ENCODE measurements at places on chromosomes 6 and 20. TPM values are rescaled to one million over a fixed set of nuclear protein-coding genes. Genes with fewer than 3 reads are reported as not detected.
A peak's percentile ranks its signal among the peaks of the same experiment; 100 is the strongest.

TP53TG5 gene
- polyA plus RNA-seq, result not detected

DNA sequence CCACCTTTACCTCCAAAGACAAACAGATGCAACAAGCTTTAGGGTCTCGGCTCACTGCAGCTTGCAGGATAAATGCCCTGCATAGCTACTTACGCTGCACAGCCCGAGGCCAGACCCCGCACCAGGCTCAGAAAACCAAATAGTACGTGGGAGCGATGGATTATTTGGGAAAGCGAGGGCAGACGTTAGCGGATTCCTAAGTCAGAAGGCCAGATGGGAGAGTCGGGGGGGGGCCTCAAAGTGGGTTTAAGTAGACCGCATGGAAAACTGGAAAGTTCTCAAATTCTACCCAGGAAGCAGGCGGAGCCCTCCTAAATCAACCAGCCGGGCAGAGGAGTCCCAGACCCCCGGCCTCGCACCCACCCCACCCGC, 382 bp downstream of the SFT2D1 start:
- no peak for DNase-seq

DNA sequence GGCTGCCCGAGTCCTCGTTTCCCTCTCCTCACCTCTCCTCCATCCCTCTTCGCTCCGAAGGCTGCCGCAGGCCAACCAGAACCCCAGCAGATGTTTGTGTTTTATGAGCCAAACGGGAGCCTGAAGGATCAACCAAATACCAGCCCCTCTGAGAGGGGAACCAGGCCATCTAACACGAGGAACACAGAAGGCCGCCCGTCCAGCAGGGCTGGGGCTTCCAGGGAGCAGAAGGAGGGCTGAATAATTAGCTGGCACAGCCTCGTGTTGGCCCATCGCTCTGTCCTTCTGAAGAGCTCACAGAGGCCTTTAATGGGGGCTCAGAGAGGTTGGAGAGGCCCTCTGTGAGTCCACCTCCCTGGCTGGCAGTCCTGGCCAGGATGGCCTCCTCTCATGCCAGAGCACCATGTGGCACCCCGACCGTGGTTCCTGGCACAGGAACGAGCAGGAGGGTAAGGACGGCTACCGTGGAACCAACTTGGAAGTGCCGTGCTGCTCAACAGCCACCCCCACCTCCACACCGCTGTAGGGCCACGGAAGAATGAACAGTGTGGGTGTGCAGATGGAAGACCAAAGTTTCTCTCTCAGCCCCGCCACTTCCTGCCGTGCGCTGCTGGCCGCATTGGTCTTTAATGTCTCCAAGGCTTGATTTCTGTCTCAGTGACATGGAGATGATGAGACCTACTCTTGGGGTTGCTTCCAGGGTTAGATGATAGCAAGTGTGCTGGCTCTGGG, 155.2 kb downstream of the SCML4 start:
- DNase-seq, result no peak

CLPSL1 gene
- polyA plus RNA-seq, result not detected

- DNase-seq, result peak; percentile 60
Measured at GRCh38 chr20:4613718-4614620, 107.7 kb upstream of the PRND start.

DNA sequence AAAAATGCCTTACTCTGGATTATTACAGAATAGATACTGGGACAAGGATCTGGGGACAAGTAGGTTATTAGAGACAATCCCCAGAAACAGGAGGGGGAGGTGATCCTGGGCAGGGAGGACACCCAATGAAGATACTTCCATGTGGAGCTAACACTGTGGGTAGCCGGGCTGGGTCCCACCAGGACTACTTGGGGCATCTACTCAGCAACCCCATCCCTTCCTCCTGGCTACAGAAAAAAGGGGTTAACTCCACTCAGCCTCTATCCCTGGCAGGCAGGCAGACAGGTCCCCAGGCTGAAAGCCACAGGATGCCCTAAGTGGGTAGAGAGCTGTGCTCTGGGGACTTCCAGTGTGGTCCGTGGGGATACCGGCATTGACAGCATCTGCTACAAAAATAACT, 68.0 kb upstream of the NXT1 start:
- DNase-seq, result no peak

All from A549 (cell line).